ENCODE measurements at places on chromosomes 16 and 17.

- DNase-seq = no peak
Observed at GRCh38 chr16:2468725-2469398, 2.2 kb upstream of the NTN3 start.

GRCh38 chr16:72409423-72409822 is 237.5 kb upstream of the PMFBP1 start:
- DNase-seq = no peak

DNA sequence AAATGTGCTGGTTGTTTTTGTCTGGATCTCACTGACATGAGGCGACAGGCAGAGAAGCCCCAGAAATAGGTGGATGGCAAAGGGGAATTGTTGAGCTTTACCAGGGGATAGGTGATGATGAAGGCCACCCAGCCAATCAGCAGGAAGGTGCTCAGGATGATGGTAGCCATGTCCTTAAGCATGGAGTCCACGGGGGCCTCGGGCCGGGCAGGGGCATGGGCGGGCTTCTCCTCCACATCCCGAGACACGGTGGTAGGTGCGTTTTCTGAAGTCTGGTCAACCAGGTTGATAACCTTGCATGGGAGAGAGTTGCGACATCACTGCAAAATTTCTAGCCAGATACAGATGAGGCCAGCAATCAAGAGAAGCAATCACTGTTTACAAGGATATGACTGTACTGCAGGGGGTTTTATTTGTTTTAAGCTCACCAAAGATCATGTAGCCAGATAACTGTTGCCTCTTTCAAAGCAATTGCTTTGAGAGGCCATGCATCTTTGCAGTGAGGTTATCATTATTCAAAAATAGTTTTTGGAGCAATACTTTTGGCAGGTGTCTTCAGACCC is 37.3 kb upstream of the ICAM2 start:
- DNase-seq = no peak

- DNase-seq = peak; percentile 47
Observed at GRCh38 chr16:85393674-85394451, 219.3 kb upstream of the GSE1 start.

GRCh38 chr17:80725517-80725916 is 180.9 kb downstream of the RPTOR start:
- no peak for DNase-seq
